ENCODE measurements at places on chromosomes 2 and 18.
A peak's percentile ranks its signal among the peaks of the same experiment; 100 is the strongest.

DNA sequence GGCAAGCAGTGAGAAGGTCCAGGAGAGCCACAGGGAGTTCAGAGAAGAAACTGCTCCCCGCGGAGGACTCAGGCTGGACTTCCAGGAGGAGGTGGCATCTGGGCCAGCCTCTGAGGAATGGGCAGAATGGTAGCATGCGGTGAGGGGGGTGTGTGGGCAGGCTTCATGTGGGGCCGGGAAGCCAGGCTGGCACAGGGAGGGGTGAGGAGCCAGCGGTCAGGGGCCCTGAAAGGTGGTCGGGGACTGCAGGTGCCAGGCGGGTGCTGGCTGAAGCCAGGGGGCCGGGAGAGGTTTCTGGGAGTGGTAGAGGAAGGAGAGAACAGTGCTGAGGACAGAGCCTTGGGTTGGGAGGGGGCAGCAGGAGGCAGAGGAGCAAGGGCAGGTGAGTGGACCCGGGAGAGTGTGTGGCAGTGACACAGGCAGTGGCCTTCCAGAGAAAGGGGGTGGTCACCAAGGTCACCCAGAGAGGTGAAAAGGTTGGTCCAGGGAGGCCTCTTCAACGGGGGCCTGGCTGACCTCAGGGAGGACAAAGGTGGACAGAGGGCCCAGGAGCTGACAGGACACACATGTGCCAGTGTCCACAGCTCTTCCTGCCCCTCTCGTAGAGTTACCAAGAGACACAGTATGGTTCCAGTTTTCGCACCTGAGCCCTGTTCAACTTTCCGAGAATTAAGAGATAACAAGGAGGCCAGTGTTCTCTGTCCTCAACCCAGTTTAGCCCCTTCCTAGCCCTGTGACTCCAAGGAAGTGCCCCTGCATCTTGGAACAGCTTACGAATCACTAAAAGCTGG, 101.2 kb upstream of the ASB18 start:
- no peak for DNase-seq

GRCh38 chr2:86052676-86053075, 53.0 kb downstream of the POLR1A start:
- no peak for DNase-seq

DNA sequence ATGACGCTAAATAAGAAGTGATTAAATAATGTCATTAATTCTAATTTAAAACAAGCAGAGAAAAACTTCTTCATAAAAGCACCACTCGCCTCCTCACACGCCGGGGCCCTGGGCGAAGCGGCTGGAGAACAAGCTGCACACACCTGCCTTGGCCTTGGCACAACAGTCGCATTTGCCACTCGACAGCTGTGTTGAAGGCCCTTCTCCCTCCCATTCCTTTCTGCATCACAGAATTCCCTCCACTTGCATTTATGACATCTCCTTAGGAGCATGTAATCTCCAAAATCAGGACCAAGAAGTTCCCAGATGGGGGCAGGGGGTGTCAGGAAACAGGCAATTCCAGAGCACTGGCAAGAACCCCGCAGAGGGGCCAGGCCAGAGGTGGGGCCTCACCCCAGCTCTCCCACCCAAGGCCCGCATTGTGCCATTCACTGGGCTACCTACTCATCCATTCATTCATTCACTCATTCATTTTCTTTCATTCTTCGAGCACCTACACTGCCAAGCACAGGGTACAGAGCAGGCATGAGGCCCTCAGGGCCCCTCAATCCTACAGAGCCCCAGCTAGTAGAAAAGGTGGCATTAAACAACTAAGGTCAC, 6.4 kb downstream of the HDAC4 start:
- peak; percentile 18 for DNase-seq

- DNase-seq, result no peak
These were observed 123.5 kb upstream of the FOSL2 start for GRCh38 chr2:28269019-28269784.

GRCh38 chr2:99488539-99489062, 1.2 kb downstream of the REV1 start:
- no peak for DNase-seq

DNA sequence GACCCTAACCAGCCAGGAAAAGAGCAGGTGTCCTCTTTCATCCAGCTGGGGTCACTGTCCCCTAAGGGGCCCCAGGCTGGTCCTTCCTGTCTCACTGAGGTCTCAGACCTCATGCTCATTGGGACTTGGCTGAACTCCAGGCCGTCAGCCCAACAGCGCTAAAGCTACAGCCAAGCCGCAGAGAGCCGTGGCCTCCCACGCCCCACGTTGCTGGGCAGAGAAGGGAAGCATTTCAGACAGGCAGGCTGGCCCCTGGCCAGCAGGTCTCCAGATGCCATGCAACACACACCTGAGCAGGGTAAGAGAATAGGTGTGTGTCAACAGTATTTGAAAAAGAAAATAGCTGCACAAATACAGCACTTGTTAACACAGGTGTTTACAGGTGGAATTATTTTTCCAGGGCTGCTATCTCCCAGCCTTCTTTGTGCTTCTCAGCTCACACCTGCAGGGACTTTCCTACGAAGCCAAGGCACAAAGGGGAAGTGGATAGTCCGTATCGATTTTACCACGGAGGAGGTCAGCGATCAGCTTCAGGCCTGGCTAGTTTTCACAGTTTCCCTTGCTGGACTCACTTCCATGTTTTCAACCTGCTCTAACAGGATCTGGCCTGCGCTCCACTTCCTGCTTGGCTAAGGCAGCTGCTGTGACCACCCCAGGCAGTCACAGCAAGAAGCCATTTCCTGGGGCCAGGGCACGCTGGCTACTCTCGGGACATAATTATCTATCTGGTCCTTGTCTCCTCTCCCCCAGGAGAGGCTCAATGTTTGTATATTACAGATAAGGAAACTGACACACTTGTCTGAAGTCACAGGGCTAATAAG, 156.1 kb upstream of the ID2 start:
- peak; percentile 62 for DNase-seq

All from ovary (tissue), 10 donors.